GM12865 (cell line): ENCODE measurements at places on chromosomes 5 and 9.

DNA sequence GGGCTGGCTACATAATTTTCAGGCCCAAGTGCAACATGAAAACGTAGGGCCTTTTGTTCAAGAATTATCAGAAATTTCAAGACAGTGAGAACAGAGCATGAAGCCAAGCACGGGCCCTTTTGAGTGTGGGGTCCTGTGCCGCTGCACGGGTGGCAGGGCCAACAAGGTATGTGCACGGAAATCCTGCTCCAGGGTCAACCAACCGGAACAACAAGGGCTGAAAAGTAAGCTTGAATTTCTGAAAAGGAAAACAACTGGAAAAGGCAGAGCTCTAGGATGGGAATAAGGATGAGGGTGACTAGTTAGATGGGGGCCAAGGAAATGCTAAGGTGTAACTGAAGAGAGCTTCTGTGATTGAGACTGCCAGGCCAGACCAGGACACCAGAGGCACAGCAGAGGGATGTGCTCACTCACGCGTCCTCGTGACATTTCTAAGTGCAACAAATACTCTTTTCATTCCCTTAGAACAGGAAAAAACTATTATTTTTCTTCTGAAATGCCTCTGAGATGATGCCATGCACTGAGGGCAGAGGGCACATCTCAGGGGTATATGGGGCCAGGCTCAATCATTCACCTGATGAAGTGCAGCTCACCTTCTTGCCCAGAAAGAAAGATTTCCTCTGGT lies 80.6 kb upstream of the LRRTM2 start:
- DNase-seq = no peak

GRCh38 chr5:72018143-72018803 lies 89.0 kb upstream of the MAP1B start:
- peak; percentile 78 for DNase-seq

DNA sequence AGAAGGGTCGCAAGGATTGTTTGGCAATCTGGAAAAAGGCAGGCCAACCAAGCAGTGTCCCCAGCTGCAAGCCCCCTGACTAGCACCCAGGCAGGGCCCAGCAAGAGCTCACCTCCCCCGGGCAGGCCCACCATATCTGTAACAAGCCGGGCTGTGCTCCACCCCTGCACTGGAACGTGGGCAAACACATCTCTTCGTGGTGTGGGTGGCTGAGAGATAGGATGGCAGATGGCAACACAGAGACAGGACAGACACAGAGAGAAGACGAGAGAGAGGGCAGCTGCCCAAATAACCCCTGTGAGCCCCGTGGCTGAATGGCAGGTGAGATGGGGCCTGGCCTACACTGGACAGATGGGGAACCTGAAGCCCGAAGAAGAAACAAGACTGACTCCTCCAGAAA lies 9.4 kb downstream of the BBLN start:
- no peak for DNase-seq

GRCh38 chr5:135041726-135042125 lies 7.7 kb upstream of the PITX1 start:
- no peak for DNase-seq

DNA sequence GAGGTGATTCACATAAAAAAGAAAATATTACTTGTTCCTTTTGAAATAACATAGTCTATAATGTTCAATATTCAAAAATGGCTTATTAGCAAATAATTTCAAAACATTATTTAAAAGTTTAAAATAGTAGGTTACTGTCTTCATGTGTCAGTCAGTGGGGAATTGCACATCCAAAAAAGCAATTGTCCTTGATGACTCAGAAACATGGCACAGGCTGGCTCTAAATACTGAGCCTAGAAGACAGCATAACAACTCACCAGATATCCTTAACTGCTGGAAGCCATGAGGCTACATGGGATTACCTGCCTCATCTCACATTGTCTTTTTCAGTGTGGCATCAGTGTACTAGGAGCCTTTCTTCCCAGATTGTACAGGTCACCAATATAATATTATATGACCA lies 439.5 kb upstream of the RGMB start:
- DNase-seq = no peak

DNA sequence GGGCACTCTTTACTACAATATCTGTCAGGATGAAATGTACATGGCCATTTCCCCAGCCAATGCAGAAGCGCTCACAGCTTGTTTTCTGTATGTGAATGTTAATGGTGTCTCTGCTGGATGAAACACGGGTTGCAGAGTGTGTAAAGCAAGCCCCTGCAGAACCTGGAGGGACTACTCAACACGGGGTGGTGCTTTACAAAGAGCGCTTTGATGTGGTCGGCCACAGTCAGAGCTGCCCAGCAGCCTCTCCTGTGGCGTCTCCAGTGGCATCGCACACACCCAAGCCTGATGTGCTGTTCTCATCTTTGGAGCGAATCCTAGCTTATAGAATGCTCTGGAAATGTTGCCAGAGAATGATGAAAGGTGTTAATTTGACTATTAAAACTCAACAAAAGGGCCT lies 162.7 kb upstream of the NFIL3 start:
- peak; percentile 34 for DNase-seq

DNA sequence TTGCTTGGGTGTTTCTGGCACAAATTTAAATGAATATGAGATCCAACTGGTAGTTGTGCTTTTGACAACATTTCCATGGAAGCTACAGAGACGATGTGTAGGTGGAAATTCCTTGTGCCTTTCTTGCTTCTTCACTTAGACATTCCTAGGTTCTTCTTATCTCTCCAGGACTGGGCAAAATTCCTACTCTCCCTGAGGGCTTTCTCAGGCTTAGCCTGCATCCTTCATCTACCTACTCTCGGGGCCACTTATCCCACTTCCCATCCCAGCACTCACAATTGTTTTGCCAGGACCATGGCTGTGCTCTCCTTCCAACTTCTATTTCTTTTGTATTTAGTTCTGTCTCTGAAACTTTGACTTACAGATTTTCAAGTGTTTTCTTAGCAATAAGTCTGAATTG lies 17.8 kb upstream of the SPINK1 start:
- no peak for DNase-seq

DNA sequence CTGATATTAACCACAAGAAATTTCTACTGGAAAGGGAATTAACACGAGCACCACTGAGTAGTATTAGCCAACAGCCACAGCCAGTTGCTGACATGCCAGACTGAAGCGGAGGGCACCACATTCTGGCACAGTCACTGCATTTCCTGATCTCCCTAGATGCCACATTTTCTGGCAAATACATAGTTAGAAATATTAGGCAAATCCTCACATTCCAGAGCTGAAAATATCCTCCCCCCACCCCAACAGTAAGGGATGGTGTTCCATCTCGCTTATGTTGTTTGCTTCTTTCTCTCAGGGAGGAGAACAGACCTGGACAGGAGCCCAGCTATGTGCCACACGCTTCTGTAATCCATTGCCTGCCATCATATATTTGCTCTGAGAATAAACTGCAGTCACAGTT lies 32.8 kb upstream of the MCTP1 start:
- DNase-seq = no peak

DNA sequence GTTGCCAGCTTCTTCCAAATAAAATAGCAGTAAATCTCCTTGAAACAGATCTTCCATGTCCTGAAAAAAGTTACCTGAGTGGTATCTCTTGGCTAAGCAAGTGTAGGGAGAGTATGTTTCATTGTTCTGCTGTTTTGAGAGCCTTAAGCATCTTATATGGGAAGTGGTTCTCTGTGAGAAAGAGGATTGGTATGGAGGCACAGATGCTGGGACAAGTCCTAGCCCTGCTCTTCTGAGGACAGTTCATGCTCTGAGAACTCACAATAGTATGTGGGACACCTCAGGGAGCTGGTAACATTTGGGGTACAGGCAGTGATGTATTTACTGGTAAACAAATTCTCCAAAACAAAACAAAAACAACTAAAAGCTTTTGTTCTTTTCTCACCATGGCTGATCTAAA lies 2.0 kb downstream of the PPP3R2 start:
- no peak for DNase-seq

DNA sequence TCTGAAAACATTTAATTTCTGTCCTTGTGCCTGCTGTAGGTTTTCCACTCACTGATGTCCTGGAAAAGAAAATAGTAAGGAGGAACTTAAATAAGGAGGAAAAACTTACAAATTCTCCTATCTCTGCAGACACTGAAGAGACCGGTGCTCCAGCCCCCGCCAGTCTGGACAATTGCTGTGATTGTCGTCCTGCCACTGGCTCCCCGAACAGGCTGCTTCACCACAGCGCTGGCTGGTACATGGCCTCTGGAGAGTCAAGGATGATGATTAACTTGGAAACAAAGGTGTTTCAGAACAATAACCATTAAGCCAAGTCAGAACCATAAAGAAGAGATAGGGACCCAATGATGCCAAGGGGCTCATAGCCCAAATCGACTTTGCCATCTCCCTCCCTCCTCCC lies 7.3 kb downstream of the PLAC8L1 start:
- no peak for DNase-seq

- no peak for DNase-seq
Observed at GRCh38 chr5:154509784-154510555, 31.9 kb upstream of the HAND1 start.

GRCh38 chr5:31809050-31809870 lies 170.3 kb downstream of the PDZD2 start:
- peak; percentile 70 for DNase-seq

DNA sequence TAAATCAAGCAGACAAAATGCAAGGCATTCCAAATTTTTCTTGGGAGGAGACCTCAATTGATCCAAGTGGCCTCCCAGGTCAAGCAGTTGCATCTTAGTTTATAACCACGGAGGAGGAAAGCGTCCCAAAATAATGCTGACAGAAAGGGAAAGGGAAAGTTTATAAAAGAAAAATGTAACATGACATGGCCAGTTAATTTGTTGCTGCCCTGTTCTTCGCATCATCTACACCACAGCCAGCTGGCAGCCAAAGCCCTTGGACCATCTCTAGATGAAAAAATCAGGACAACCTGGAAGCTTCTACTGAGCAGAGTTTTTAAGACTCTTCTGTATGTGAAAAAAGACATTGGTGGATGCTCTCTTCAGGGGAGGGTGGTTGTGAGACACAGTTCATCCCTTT lies 128.8 kb upstream of the FBXL7 start:
- no peak for DNase-seq

DNA sequence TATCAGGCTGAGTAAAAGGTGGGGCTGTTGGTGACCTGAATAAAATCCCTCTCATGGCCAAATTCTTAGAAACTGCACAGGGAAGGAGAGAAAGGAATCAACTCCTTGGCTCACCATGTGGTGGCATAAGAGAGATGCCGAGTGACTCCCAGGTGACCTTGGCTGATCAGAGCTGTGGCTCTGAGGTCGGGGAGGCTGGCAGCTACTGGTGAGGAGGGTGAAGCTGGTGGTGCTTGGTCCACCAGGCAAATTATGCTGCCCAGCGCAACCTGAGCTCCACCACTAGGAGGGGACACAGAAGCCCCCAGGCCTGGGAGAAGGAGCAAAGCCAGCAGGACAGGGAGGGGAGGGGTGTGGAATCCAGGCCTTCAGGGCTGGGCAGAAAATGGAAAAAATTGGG lies 111.2 kb upstream of the IL12B start:
- peak; percentile 38 for DNase-seq

GRCh38 chr5:175867587-175868347 lies 3.6 kb upstream of the CPLX2 start:
- peak; percentile 18 for DNase-seq

DNA sequence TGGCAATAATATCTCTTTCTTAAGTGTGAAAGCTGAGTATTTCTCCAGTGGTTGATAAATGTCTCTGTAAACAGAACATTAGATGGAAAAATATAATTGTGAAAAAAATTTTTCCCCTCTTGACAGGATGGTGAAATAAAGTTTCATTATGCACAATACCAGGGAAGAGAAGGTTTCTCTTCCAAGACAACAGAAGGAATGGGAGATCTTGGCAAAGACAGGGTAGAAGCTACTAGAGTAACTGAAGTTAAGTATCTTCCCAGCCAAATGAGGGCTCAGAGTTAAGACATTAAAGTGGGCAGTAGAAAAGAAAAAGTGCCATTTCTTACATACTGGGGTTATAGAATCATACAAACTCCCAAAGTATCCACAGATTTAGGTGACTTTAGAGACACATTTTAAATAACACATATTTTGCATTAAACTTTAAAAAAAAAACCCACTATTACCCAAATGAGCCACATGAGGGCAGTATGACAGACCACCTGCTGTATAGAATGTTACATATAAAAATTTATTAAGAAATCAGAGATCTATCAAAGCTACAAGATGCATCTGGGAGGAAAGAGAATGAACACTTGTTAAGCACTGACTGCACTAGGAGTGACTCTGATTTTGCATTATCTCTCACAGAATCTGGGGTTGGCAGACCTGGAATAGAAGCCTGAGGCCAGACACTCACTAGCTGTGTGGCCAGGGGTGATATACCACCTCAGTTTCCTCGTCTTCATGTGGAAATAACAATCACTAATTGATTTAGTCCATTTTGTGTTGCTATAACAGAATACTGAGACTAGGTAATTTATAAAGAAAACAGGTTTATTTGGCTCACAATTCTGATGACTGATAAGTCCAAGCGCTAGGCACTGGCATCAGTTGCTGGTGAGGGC lies 98.5 kb downstream of the ARSB start:
- DNase-seq = peak; percentile 13

- no peak for DNase-seq
Observed at GRCh38 chr5:178207917-178208280, 3.6 kb downstream of the HNRNPAB start.
